Tibial artery (tissue), 4 donors: ENCODE measurements at places on chromosomes 2 and 18.
A peak's percentile ranks its signal among the peaks of the same experiment; 100 is the strongest.

GRCh38 chr2:173841110-173841509 is 124.1 kb downstream of the SP3 start:
- no peaks in the 10 kb centered on the region for H3K27me3 ChIP-seq
- H3K4me3 ChIP-seq = no peak overlapping the region

DNA sequence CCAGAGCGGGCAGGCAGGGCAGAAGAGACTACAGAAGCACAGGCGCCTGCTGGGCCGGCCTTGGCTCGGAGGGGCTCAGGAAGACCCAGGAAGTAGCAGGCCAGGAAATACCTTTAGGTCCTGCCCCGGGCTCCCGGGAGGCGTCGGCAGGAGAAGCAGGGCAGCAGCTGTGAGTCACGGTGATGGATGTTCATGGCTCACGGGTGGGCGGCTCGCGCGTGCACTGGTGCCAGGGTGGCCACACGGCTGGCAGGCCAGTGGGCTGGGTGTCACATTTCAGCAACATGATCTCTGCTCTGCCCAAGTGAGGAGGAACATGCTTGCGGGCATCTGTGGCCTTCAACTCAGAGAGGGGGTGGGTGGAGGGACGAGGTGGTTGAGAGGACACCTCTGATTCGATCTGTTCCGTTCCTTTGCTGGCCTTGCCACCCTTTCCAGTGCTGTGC is 139.3 kb downstream of the KLHL29 start:
- peak overlapping the region; percentile 75 for H3K27ac ChIP-seq
- peaks cover 43% of the 10 kb centered on the region for H3K4me1 ChIP-seq
- H3K36me3 ChIP-seq = no peaks in the 10 kb centered on the region
- H3K4me3 ChIP-seq = peak overlapping the region; percentile 19
- H3K27me3 ChIP-seq = no peaks in the 10 kb centered on the region
- DNase-seq = peak; percentile 93

DNA sequence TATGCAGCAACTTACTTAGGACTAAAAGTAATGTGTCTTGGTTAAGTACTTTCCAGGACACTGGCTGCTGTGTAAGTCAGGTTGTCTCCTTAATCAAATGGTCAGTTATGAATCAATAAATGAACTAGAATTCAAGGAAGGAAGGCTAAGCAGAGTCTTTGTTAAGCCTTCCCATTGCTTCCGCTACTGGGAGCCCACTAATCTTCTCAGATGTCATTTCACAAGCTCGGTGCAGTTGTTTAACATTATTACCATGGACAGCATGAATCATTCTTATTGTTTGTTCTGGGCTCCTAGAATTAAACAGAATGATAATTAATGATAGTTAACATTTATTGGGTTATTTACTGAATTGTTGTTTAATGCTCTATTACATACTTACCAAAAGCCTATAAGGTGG is 26.0 kb upstream of the MEIS1 start:
- H3K36me3 ChIP-seq = no peaks in the 10 kb centered on the region
- no peaks in the 10 kb centered on the region for H3K27me3 ChIP-seq
- no peak overlapping the region for H3K27ac ChIP-seq
- H3K4me3 ChIP-seq = no peak overlapping the region
- DNase-seq = no peak

DNA sequence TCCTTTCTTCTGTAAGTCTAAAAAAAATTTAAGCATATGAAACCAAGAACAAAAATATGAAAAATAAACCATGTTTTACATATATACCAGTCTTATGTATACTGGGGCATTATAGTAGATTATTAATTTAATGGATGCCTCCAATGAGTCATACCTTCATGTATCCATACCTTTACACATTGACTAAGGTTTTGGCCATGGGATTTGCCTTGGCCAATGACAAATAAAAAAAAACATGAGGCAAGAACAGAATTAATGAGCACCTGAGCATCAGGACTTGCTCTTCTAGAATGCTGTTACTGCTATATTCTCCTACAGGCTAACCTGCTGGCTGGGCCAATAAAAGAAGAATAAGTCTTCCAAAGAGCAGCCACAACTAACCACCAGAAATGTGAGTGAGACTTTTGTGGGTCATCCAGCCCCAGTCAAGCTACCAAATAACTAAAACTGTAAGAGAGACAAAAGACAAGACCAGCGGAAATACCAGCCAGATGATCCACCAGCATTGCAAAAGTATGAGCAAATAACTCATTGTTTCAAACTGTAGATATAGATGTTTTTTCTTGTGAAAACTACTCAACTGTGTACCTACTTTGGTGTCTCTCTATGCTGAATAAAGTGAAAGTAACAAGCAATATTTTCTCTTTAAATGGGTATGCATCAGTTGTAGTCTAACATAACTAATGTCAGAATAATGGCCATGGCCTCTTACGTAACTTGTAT is 749.6 kb upstream of the VRK2 start:
- H3K27ac ChIP-seq = no peak overlapping the region
- no peaks in the 10 kb centered on the region for H3K36me3 ChIP-seq
- H3K4me1 ChIP-seq = no peaks in the 10 kb centered on the region
- no peak for DNase-seq
- H3K27me3 ChIP-seq = no peaks in the 10 kb centered on the region

DNA sequence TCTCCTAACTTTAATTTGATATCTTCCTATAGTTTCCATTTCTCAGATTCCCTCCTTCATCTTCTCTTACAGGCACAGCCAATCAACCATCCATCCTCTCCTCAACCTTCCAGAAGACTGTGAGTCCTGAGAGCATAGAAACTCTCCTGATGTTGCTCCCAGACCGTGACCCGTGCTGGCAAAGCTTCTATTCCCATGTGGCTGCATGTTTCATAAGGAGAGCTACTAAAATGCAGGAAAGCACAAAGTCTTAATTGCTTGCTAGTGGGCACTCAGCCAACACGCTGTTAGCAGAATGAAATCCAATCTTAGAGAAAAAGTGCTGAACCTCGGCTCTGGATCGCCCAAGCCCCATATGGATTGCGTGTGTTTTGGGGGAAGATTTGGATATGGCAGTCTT is 1244.7 kb upstream of the ZEB2 start:
- no peaks in the 10 kb centered on the region for H3K4me1 ChIP-seq
- DNase-seq = peak; percentile 36
- no peaks in the 10 kb centered on the region for H3K27me3 ChIP-seq
- H3K4me3 ChIP-seq = no peak overlapping the region
- H3K27ac ChIP-seq = no peak overlapping the region

DNA sequence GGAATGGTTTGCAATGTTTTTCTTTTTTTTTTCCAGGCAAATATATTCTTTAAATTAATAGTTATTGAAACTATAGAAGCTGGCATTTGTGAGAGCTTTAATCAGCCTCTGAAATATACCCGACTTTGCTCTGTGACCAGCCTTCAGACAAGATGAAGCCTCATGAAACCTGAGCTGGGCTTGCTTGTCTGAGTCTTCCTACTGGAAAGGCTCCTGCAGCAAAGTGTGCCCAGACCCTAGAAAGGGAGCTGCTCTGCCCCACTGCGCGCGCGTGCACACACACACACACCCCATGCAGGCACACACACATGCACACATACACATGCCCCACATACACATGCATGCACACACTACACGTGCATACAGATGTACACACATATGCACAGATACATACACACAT is 203.3 kb upstream of the NT5C1B start:
- no peaks in the 10 kb centered on the region for H3K36me3 ChIP-seq
- no peak for DNase-seq
- peaks cover 7% of the 10 kb centered on the region for H3K4me1 ChIP-seq
- no peaks in the 10 kb centered on the region for H3K27me3 ChIP-seq

- no peak overlapping the region for H3K27ac ChIP-seq
- no peaks in the 10 kb centered on the region for H3K36me3 ChIP-seq
- H3K27me3 ChIP-seq = no peaks in the 10 kb centered on the region
- DNase-seq = no peak
- H3K4me3 ChIP-seq = no peak overlapping the region
Measured at GRCh38 chr2:223735035-223735640, 102.2 kb downstream of the AP1S3 start.

GRCh38 chr2:193517615-193518014 is 1322.9 kb upstream of the TMEFF2 start:
- H3K4me3 ChIP-seq = no peak overlapping the region
- H3K27ac ChIP-seq = no peak overlapping the region
- no peaks in the 10 kb centered on the region for H3K27me3 ChIP-seq

DNA sequence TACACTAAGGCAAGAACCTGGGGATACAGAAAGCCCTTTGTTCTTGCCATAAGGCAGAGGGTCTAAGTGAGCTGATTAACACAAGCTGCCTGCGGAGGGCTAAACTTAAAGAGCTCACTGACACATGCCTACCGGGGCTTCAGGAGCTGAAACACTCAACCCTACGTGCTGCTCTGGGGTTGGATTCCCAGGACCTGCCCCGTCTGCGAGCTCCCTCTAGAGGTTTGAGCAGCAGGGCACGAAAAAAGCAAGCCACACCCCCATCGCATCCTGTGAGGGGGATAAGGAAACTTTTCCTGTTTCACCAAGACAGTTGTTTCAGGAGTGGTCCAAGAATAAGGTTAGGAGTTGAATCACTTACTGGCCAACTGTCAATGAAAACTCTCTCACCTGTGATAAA is 562.1 kb downstream of the TMX3 start:
- no peak overlapping the region for H3K4me3 ChIP-seq
- no peak overlapping the region for H3K27ac ChIP-seq
- no peaks in the 10 kb centered on the region for H3K27me3 ChIP-seq
- DNase-seq = no peak
- no peaks in the 10 kb centered on the region for H3K36me3 ChIP-seq
- H3K4me1 ChIP-seq = no peaks in the 10 kb centered on the region

DNA sequence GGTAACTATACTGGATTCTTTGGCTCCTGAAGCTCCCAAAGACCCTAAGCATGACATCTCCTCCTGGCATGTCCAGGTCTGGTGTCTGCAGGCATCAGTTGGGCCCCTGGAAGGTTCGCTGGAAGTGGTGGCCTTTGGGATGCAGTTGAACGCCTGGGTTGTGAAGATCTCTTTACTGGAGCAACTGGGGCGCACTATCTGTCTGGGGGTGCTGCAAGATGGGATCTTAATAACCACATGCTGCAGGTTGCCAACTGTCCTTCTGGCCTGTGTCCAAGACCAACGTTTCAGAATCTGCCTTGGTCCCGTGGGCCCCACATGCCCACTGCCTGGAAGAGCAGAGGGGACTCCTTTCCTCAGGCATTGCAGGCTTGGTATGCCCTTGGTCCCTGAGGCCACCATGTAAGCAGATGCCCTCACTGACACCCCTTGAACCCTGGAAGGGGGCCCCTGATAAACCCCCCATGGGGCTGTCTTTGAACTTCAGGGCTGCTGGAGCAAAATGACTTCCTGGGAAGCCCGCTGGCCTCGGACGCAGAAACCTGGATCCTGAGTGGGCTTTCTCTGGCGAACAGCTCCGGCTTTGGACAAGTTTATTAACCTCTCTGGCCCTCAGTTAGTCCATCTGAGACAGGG is 101.9 kb downstream of the TWIST2 start:
- H3K4me1 ChIP-seq = no peaks in the 10 kb centered on the region
- no peak overlapping the region for H3K27ac ChIP-seq
- H3K4me3 ChIP-seq = no peak overlapping the region
- no peak for DNase-seq
- no peaks in the 10 kb centered on the region for H3K27me3 ChIP-seq
- H3K36me3 ChIP-seq = no peaks in the 10 kb centered on the region

DNA sequence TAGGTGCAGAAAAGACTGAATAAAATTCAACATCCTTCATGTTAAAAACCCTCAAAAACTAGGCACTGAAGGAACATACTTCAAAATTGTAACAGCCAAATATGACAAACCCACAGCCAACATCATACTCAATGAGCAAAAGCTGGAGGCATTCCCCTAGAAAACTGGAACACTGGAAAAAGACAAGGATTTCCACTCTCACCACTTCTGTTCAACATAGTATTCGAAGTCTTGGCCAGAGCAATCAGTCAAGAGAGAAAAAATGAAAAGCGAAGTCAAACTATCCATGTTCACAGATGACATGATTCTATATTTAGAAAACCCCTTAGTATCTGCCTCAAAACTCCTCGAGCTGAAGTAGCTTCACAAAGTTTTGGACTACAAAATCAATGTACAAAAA is 282.3 kb downstream of the PID1 start:
- H3K4me3 ChIP-seq = no peak overlapping the region
- H3K27ac ChIP-seq = no peak overlapping the region
- H3K36me3 ChIP-seq = no peaks in the 10 kb centered on the region
- H3K4me1 ChIP-seq = no peaks in the 10 kb centered on the region
- no peak for DNase-seq
- no peaks in the 10 kb centered on the region for H3K27me3 ChIP-seq

GRCh38 chr2:15421753-15422152 is 139.4 kb downstream of the NBAS start:
- H3K27ac ChIP-seq = no peak overlapping the region
- H3K27me3 ChIP-seq = no peaks in the 10 kb centered on the region
- no peak for DNase-seq

- no peak overlapping the region for H3K27ac ChIP-seq
- H3K27me3 ChIP-seq = no peaks in the 10 kb centered on the region
- no peak overlapping the region for H3K4me3 ChIP-seq
- no peaks in the 10 kb centered on the region for H3K36me3 ChIP-seq
- DNase-seq = no peak
Measured at GRCh38 chr2:8126783-8127182, 555.1 kb upstream of the ID2 start.

DNA sequence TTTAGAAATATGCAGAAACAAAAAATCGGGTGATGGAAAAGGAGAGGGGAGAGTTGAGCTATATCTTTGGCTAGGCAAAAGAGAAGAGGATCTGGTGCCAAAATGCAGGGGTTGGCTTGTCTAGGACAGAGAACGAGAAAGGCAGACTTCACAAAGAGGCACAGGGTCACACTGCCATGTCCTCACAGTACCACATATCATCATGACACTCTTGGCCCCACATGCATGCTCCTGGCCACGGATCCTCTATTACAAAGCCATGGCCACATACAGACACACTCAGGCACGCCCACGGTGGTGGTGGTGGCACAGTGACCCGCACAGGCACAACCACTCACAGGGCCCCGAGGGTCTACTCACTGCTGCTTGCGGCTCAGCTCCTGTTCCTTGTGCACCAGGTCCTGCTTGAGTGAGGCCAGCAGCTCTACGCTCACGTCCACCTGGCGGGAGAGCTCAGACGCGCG is 15.9 kb downstream of the FBXO41 start:
- no peak for DNase-seq
- H3K27ac ChIP-seq = no peak overlapping the region
- no peaks in the 10 kb centered on the region for H3K4me1 ChIP-seq
- H3K27me3 ChIP-seq = no peaks in the 10 kb centered on the region

GRCh38 chr2:207974216-207974605 is 51.1 kb downstream of the PLEKHM3 start:
- no peak for DNase-seq
- no peak overlapping the region for H3K4me3 ChIP-seq
- peaks cover 11% of the 10 kb centered on the region for H3K36me3 ChIP-seq
- H3K4me1 ChIP-seq = peaks cover 8% of the 10 kb centered on the region

GRCh38 chr2:119488245-119489214 is 35.8 kb downstream of the SCTR start:
- H3K27me3 ChIP-seq = no peaks in the 10 kb centered on the region
- no peaks in the 10 kb centered on the region for H3K4me1 ChIP-seq
- no peak overlapping the region for H3K27ac ChIP-seq
- H3K36me3 ChIP-seq = no peaks in the 10 kb centered on the region
- H3K4me3 ChIP-seq = no peak overlapping the region

- no peaks in the 10 kb centered on the region for H3K27me3 ChIP-seq
- no peak for DNase-seq
- no peak overlapping the region for H3K27ac ChIP-seq
- no peaks in the 10 kb centered on the region for H3K36me3 ChIP-seq
Measured at GRCh38 chr2:9201185-9201891, 5.3 kb upstream of the ASAP2 start.

GRCh38 chr18:8662560-8663255 is 42.6 kb upstream of the MTCL1 start:
- no peaks in the 10 kb centered on the region for H3K4me1 ChIP-seq
- no peak for DNase-seq
- no peaks in the 10 kb centered on the region for H3K36me3 ChIP-seq
